NCI-H1417 treated with DMSO at 0.1 percent for 48 hours (cell line): ENCODE measurements at places on chromosomes 7 and 10.

DNA sequence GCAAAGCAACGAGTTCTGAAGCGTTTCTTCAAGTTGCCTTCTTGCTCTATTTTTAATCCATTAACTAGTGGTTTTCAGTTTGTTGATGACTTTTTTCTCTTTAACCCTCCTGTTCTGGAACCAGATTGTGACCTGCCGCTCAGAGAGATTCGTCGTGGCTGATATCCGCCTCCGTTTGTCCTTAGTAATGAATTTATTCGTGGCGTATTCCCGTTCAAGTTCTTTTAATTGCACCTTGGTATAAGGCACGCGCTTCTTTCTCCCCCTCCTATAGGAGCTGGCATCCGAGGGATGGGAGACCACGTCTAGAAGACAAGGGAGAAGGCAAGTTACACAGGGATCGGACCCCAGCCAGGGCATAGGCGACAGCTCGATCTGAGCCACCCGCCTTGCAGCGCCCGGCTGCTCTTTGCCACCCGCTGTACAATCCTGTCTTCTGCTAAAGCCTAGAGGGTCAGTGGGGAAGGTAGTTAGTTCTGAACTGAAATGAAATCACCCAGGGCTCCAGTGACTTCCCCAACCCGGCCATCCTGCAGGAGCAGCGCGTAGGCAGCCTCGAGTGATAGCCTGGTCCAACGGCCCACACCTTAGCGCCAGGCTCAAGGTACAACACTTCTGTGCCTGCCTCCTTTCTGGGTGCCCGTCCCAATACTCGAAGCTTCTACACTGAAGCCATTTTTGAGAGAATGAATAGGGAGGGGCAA, 1.6 kb downstream of the HOXA13 start:
- DNase-seq: no peak

GRCh38 chr10:110802551-110803238, 69.0 kb upstream of the PDCD4 start:
- DNase-seq: no peak

- DNase-seq: no peak
Measured at GRCh38 chr10:48456808-48457761, 147.8 kb downstream of the ARHGAP22 start.

DNA sequence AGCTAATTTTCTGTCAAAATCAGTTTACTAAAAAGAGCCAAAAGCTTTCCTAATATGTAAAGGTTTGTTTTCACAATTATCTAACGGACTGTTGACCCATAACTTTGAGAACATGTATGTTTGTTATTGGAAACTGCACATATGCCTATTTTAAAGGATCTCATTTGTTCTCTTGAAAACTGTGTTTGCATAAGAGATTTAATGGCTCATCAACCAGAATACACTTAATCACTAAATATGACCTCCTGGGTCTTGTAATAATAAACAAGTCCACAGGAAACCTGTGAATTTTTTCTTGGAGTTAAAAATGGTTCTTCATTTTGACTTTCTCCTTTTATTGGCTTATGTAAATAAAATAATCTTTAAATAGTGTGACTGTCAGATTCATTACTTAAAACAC, 48.3 kb upstream of the STEAP1B start:
- DNase-seq: no peak

- DNase-seq: no peak
Measured at GRCh38 chr10:86389441-86390193, 23.0 kb upstream of the GRID1 start.

DNA sequence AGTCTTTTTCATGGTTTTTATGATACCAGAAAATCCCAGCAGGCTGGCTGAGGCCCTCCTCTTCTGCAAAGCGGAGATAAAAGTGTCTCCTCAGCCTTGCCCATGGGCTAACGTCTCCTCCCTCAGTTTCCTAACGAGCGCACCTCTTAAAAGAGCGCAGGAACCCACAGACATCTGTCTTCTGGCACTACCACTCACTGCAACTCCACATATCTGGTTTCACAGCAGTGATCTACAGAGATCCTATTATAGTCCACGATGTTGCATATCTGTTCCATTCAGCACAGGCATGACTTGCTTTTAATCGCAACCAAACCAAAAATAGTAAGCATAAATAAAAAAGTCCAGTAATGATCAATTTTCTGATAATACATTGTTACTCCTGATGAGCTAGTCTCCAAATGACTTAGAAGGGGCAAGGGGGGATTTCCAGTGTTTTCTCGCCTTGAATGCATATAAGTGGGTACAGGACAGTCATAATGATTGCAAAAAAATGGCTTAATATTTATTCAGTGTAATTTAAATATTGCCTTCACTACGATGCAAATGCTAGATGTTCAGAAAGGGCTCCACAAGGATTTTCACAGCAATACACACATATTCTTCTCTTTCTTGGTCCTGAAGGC, 20.9 kb downstream of the ANKRD22 start:
- DNase-seq: no peak

DNA sequence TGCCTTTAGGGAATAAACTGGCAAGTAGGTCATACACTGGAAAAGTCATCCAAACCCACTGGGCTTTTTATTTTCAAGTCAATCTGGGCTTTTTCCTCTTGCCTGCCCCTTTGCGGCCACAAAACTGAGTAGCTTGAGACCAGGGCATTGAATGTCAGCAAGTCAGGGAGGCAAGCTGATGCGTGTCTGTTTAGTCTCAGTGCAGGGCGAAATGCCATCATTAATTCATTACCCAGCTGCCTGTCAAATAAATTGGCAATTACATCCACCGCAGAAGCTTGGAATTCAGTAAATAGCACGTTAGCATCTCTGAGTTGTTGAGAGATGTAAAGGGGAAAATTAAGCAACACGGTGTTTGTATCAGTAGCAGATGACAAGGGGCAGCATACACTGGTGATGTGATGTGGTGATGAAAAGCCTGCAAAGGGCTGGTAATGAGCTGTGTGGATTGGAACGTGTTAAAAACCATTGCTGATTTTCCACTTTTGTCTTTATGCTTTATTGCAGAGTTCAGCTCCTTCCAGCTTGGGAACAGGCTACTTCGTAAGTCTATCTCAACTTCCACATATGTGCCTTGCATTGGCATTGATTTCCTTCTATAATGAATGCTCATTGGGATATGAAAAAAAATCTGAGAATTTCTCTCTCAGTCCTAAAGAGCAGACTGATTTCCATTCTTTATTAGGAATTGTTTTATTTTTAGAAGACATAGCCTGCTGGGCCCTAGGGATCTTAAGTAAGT, 535.9 kb downstream of the AUTS2 start:
- no peak for DNase-seq

DNA sequence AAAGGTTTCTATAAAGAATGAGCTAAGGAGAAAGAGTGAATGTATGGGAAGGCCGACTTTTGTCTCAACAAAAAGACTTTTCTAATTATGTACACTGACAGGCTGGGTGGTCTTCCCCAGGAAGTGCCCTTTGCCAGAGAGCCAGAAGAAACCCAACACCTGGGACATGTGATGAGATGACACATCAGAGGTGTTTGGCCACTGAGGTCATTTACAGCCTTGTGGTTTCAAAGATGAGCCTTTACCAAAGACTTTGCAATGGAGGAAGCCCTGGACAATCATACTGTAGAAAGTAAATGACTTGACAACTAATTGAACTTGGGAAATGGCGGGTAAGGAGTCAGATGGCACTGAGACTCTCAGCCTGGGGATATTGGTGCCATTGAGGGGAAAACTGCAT, 3.4 kb upstream of the NRG3 start:
- no peak for DNase-seq

DNA sequence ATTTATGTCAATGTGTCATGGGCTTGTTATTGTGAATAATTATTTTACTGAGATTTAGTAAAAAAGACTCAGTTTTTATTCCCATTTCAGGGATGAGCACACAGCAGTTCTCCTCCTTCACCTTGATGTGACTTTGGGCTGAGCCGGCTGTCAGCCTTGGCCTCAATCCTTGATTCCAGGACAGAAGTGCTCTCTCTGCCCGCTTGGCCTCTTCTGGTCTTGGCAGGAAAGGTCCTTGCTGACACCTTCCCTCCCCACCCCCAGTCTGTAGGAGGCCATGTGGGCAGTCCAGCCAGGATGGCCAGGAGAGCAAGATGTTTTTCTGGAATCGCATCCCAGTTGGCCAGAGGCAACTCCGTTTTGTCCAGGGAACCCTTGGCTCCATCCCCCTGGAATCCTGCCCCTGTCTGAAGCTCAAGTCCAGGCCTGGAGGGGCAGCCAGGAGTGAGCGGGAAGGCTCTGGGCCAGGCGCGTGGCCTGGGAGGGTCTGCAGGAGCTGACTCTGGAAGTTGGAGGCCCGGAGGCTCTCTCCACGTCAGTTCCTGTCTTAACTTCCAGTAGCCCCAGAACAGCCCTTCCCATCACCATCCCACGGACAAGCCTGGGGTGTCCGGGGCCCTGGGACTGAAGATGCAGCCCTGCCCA, 100.9 kb downstream of the PDGFA start:
- DNase-seq: no peak

DNA sequence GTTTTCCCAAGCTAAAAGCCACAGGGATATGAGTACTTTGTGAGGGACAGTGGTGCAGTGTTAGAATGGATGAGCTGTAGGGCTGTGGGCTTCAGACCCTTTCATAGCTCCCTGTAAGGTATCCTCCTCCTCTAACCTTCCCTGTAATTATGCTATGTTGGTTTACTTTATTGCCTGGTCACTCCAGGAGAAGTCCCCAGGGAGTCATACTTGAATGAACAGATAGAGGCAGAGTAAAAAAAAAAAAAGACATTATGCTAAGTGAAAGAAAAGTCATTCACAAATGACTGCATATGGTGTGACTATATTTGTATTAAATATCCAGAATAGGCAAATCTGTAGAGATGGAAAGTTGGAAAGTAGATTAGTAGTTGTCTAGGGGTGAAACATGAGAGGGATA, 434.4 kb downstream of the AUTS2 start:
- no peak for DNase-seq

DNA sequence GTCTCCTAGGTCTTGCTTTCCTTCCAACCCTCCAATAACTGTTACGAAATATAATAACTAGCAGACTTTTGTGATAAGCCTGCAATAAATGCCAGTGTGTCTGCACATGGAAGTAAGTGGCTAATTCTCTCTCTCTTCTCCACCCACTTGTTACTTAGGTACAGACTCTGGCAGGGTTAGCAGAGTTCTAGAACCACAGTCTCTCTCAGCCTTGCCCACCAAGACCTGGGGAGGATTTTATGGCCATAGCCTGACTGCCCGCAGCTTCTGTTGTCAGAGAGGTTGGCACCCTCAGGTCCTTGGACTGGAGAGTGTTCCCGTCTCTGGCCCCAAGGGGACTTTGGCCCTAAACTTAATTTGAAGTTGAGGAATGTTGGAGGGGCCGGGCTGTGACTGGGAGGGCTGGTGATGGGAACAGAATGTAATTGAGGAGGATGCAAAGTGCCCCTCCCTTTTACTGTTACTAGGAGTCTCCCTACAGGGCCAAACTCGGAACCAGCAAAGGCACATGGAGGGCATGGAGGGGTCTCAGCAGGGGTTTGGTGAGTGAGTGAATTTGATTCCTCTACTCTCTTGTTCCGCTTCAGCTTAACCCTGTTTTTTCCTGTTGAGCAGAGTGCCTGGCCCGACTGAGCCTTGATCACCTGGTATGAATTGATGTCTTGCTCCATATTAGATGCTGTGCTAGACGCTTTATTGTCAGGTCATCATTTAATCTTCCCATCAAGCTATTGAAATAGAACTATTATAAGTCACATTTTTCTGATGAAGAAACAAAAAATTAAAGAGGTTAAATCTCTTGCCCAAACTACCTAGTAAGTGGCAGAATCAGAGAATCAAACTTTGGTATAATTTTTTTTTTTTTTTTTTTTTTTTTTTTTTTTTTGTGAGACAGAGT, 37.0 kb upstream of the LCOR start:
- no peak for DNase-seq

GRCh38 chr7:28575241-28575643, 162.9 kb downstream of the CREB5 start:
- no peak for DNase-seq

- DNase-seq: no peak
Measured at GRCh38 chr10:35223016-35223415, 96.4 kb downstream of the CREM start.

- no peak for DNase-seq
Measured at GRCh38 chr7:1066242-1066588, 21.7 kb upstream of the GPER1 start.

DNA sequence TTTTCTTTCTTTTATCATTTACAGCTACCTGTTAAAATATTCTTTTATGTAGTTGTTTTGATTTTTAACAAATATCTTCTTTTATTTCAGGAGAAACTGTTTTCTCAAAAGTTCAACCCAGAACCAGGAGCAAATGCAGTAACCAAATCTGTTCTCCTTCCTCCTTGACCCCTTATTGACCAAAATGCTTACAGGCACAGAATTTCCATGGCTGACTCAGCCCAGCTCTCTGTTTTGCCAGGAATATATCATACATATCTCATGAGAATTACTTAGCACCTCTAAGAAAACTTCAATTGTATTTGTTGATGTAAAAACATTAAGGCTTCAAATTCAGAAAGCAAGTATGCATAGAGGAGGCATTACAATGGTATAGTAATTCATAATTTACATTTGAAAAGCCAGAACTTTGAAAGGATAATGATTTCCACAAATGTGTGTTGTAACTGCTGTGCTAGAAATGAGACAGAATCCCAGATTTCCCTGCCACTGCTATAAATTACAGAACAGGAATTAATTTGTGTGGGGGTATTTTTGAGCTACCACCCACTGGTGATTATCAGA, 2.2 kb downstream of the GSAP start:
- DNase-seq: no peak

GRCh38 chr10:34116681-34117271, 698.3 kb downstream of the PARD3 start:
- no peak for DNase-seq

- no peak for DNase-seq
Measured at GRCh38 chr10:128483216-128483615, 357.0 kb upstream of the MKI67 start.

DNA sequence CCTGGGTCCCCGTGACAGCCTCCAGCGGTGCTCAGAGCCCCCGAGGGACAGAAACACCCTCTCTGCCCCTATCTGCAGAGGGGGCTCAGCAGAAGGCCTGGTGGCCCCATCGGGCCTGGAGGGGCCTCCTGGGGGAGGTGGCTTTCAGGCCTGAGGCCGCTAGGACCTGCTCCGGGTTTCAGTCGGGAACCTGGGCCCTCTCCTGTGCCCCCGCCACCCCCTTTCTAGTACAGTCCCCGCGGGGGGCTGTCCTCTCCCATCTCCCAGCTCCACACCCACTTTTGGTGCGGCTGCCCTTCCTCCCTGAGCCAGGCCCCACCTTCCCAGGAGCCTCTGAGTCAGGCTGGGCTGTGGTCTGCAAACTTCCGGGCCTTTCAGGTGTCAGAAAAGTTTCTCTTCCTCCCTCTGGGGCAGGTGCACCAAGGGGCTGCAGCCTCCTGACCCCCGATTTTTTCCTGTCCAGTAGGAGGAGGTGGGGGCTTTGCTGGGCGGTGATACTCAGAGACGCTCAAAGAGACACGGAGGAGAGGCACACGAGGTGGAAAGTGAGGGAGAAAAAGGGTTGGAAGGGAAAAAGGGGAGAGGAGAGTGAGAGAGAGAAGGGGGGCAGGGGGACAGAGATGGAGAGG, 692 bp downstream of the CARD11 start:
- DNase-seq: no peak

DNA sequence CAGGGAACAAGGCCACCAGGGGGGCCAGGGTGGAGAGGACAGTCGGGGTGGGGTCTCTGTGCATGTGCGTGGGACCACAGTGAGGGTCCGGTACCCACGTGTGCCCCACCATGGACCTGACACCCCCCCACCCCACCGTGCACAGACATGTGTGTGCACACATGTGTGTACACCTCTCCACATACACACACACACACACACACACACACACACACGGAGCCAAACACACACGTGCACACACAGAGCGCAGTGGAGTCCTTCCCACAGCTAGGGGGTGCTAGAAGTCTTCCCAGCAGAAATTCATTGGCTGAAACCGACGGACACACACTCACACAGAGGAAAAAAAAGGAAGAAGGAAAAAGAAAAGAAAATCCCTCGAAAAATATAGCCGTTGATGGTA, 42.8 kb upstream of the GNA12 start:
- no peak for DNase-seq
